ENCODE measurements at places on chromosomes 3 and 15.

- no peak for DNase-seq
These were observed 22.7 kb upstream of the KNG1 start for GRCh38 chr3:186694288-186695032.

DNA sequence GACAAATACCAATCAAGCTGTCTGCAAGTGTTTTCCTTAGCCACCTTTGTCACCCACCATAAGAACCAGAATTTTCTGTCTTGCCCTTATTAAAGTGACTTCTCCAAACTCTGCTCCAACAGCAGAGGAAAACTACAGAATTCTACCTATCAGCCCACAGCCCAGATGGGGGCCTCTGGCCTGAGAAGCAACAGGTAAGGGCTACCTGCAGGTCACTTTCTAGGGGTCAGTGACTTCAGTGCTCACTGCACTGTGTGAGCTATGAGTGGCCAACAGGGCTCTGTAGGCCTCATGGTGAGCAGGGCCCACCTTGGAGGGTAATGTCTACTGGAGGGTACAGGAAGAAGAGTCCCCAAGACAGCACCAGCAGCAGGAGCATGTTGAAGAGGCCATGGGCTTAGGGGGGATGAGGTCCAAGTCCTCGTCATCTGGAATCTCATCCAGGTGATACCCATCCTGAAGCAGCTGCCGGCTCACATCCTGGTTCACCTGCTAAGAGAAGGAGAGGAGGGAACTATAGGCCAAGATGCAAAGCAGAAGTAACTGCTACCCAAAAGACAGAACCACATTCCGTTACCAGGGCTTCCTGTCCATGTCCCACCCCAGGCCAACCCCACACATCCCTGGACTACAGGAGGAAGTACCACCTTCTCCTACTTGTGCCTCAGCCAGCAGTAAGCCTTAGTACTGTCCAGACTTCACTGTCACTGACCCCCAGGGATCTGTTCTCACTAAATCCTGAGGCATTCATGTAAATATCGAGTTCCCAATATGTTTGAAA, 4.2 kb downstream of the FAM219B start:
- DNase-seq, result no peak

DNA sequence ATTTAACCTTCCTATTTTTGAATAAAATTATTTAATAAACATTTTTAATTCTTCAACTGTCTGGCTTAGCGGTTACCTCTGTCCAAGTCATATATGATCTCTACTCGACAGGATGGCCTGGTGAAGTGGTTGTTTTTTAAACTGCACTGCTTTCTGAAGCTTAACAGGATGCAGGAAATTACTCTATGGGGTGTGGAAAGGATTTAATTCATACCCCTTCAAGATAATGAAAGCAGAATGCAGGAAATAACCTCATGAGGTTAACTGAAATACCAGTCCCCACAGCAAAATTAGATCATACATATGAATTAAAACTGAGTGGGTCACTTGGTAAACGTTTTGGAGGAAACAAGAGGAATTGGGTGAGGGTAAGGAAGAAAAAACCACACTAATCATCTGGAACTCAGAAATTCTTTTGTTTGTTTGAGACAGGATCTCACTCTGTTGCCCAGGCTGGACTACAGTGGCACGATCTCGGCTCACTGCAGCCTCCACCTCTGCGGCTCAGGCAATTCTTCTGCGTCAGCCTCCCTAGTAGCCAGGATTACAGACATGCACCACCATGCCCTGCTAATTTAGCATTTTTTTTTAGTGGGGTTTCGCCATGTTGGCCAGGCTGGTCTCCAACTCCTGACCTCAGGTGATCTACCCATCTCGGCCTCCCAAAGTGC, 50.1 kb downstream of the LYSMD4 start:
- DNase-seq, result no peak

GRCh38 chr3:29690686-29691353, 409.9 kb downstream of the RBMS3 start:
- no peak for DNase-seq

- DNase-seq, result no peak
These were observed 109.3 kb downstream of the OXNAD1 start for GRCh38 chr3:16374047-16374934.

- DNase-seq, result no peak
These were observed 176.3 kb upstream of the LPP start for GRCh38 chr3:187977659-187978058.

GRCh38 chr3:183584246-183584913, 28.9 kb upstream of the KLHL6 start:
- DNase-seq, result no peak

- peak; percentile 85 for DNase-seq
These were observed 68.5 kb downstream of the TMCO5A start for GRCh38 chr15:38002883-38003477.

DNA sequence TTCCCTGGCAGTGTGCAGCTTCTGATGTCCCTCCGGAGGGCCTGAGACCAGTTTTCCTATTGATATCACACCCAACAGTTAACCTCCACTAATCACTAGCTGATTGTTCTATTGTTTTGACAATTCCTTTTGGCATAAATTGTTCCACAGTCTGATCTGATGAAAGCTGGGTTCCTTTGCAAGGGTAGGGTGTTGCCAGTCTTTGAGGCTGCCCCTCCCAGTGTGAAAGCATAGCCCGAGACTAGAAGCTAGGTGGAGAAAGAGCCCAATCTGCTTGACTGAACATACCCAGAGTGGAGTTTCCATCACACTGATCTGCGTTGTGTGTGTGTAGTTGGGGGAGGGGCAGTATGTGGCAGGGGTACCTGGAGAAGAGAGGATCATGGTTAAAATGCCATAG, 10.3 kb upstream of the PRICKLE2 start:
- no peak for DNase-seq

DNA sequence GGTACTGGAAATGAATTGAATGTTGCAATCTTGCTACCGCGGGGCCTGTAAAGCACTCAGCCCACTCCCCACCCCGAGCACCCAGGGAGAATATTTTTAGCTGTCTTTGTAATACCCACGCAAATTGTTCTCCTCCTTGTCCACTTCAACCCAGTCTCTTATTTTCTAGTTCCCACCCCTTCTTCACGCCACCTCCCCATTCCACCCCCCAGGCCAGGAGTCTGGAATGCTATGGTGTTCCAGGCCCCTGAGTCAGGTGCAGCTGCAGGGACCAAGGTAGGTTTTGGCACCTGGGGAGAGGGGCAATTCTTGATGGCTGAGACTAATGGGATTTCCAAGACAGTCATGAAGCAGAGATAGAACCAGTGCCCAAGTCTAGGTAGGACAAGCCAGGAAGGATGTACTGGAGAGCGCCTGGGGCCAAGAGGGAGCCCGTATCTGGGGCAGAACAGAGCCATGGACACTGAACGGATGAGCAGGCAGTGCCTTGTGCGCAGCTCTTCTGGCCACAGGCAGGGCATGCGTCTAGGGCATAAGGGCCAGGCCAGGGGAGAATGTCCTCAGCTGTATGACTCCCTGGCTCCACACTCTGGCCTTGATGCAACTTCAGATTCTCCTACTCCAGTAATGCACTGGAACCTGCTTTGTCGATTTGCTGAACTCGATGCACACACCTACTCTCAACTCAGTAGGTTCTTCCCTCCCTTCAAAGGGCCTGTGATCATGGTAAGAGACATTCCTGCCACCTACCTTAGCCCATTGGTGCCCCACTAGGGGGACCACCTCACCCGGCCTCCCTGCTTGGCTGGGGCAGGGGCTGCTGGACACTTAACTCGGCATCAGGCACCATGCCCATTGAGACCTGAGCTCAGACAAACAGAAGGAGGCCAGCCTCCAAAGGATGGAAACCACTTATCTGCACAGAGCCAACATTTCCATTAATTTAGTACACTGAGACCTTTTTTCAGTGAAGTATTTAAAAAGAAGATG, 34.6 kb upstream of the MAGEF1 start:
- DNase-seq, result no peak

DNA sequence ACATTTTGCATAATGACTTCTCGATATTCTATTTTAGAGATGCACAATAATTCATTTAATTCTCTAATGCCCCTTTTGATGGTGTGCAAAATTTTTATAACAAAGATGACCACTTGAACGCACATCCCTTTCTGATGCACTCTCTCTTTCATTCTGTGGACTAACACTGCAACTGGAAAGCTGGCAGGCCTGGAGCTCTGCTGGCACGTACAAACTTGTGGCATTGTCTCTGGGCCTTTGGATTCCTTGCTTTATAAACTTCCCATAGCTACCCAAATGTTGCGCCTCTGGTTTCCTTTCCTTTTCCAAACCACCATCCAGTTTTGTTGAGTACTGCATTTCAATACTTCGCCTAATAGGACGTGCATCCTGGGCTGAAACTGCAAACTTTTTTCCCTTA, 194.5 kb upstream of the CFAP20DC start:
- no peak for DNase-seq

DNA sequence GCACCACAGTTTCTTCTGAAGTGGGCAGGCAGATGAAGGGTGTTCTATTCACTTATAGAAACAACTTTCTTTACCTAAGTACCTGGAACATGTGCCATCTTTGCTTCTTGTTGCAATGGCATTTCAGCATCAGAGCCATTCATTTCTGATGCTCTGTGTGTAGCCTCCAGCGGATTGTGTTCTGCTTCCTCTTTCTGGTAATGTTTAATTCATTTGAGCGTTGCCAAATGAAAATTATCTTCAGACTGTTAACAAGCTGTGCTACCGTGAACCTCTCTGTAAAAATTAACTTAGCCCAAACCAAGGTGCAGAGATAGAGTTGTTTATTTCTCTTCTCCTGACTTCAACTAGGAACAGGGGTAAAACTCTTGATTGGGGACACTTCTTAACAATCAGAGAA, 302.0 kb downstream of the EDEM1 start:
- DNase-seq, result no peak

GRCh38 chr3:157618075-157618760, 115.0 kb upstream of the VEPH1 start:
- DNase-seq, result peak; percentile 83

- DNase-seq, result no peak
These were observed 20.3 kb upstream of the SEC62 start for GRCh38 chr3:169946336-169946735.
